Peyer's patch (tissue), 4 donors: ENCODE measurements at places on chromosomes 2 and 18. TPM values are rescaled to one million over a fixed set of nuclear protein-coding genes. Genes with fewer than 3 reads are reported as not detected.

The SETBP1 gene
- total RNA-seq, result 16.5 TPM

The IGFBP2 gene
- 51.9 TPM for total RNA-seq

The SGO2 gene
- 9.9 TPM for total RNA-seq

The LCT gene
- 14.9 TPM for total RNA-seq

The TMEM127 gene
- total RNA-seq, result 25.6 TPM

The RAB17 gene
- total RNA-seq, result 217 TPM

The TEKT4 gene
- total RNA-seq, result not detected

The ARHGAP15 gene
- 16.6 TPM for total RNA-seq

The KCNG3 gene
- total RNA-seq, result 1.1 TPM

The DNER gene
- total RNA-seq, result not detected

The ARHGEF4 gene
- 10.7 TPM for total RNA-seq

The CDH2 gene
- total RNA-seq, result 0.66 TPM

The DOCK10 gene
- 97.4 TPM for total RNA-seq

The CD302 gene
- 17.9 TPM for total RNA-seq

The PARD6G gene
- 3.5 TPM for total RNA-seq

The ANKRD36B gene
- total RNA-seq, result 28.5 TPM

The MC4R gene
- total RNA-seq, result not detected

The BUB1 gene
- 9.1 TPM for total RNA-seq

The PARD3B gene
- total RNA-seq, result 51.2 TPM

The SH3RF3 gene
- total RNA-seq, result 5.0 TPM

The SKOR2 gene
- not detected for total RNA-seq

The NAT8 gene
- not detected for total RNA-seq

The ACMSD gene
- total RNA-seq, result not detected

The ITGB6 gene
- 17.3 TPM for total RNA-seq

The MC2R gene
- not detected for total RNA-seq

The SPATA3 gene
- total RNA-seq, result not detected

The POTEI gene
- total RNA-seq, result not detected

The NCKAP5 gene
- 28.5 TPM for total RNA-seq

The MROH2A gene
- total RNA-seq, result not detected

The ASB18 gene
- not detected for total RNA-seq

The CHRND gene
- total RNA-seq, result not detected

The IL1RL2 gene
- total RNA-seq, result not detected

The LHCGR gene
- not detected for total RNA-seq

The CRYGD gene
- total RNA-seq, result not detected
